ENCODE measurements at places on chromosomes 1 and 21.

- DNase-seq = no peak
Measured at GRCh38 chr1:226654668-226655055, 84.4 kb downstream of the ITPKB start.

- no peak for DNase-seq
Measured at GRCh38 chr1:200981278-200981677, 42.2 kb downstream of the KIF21B start.

- no peak for DNase-seq
Measured at GRCh38 chr1:29280409-29281131, 44.2 kb downstream of the PTPRU start.

DNA sequence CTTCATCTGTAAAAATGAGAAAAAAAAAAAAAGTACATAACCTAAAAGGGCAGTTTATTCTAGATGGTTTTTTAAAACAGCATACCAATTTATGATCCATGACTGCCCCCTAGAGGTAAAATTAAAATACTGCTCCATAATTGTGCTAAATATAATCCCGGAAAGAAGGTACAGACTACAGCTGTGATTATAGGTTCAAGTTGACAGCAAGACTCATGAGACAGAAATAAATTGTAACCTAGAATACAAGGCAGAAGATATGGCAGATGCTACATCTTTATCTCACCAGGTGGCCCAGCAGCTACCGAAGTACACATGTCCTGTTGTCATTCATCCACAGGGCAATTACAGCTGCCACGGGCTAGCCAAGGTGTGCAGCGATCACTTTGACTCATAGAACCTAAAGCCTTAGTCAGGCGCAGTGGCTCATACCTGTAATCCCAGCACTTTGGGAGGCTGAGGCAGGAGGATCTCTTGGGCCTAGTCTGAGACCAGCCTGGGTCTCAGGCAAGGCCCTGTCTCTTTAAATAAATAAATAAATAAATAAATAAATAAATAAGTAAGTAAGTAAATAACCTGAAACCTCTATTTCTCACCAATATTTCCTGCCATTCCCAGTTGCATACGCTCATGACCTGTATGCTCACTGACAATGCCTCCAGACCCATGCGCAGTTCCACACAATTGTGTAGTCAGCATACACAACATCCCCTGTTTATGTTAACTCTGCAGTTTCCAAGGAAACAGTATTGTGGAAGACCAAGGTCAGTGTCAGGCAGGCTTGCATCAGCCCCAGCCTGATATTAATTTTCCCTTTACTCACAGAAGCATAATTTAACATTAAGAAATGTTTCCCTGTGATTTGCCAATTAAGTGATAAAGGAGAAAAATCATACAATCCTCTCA lies 18.3 kb upstream of the PPIE start:
- DNase-seq = no peak

GRCh38 chr1:45243476-45244343 lies 37.3 kb upstream of the ZSWIM5 start:
- DNase-seq = no peak

DNA sequence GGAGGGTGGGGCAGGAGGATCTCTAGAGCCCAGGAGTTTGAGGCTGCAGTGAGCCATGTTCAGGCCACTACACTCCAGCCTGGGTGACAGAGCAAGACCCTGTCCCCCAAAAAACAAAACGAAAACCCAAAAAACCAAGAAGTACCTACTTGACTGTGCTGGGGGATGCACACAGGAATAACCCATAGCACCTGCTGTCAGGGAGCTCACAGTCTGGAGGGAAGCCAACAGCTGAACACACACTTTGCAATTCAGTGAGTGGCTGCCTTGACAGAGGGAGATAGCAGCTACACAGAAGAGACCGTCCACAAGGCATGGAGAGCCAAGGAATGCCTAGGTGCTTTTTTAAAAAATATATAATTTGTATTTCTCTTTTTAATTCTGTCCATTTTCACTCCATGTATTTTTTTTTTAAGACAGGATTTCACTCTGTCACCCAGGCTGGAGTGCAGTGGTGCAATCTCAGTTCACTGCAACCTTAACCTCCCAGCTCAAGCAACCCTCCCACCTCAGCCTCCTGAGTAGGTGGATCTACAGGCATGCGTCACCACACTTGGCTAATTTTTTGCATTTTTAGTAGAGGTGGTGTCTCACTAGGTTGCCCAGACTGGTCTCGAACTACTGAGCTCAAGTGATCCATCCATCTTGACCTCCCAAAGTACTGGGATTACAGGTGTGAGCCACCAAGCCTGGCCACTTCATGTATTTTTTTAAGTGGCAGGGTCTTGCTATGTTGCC lies 68.7 kb downstream of the NID1 start:
- DNase-seq = no peak

GRCh38 chr1:224565186-224565585 lies 50.9 kb upstream of the CNIH3 start:
- no peak for DNase-seq

DNA sequence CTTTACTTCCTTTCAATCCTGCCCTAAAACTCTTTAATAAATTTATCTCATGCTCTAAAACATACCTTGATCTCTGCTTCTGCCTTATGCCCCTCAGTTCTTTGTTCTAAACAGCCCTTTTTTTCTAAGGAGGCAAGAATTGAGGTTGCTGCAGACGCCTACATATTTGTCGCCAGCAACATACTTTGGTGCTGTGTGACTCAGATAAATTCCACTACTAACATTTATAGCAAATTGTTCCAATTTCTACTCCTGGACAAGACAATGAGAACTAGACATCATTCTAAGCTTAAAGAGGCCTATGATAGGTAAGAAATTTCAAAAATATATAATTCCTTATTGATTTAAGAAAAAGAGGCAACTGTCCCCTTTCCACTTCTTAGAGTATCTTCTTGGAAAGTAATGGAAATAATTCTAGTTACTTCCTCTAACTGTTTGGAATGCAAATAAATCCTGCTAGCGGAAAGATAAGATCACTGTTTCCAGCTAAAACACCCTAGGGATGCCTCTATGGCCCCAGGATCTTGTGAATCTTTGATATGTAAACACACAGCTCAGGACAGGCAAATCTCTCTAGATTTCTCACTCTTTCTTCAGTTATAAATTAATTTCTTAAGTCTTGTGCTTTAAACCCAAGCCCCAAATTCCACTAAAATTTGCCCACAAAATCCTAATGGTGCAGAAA lies 869.1 kb downstream of the KCNT2 start:
- no peak for DNase-seq

- DNase-seq = no peak
Measured at GRCh38 chr1:245835386-245835785, 671.7 kb downstream of the SMYD3 start.

GRCh38 chr1:158121604-158122254 lies 59.0 kb upstream of the CD1D start:
- no peak for DNase-seq

DNA sequence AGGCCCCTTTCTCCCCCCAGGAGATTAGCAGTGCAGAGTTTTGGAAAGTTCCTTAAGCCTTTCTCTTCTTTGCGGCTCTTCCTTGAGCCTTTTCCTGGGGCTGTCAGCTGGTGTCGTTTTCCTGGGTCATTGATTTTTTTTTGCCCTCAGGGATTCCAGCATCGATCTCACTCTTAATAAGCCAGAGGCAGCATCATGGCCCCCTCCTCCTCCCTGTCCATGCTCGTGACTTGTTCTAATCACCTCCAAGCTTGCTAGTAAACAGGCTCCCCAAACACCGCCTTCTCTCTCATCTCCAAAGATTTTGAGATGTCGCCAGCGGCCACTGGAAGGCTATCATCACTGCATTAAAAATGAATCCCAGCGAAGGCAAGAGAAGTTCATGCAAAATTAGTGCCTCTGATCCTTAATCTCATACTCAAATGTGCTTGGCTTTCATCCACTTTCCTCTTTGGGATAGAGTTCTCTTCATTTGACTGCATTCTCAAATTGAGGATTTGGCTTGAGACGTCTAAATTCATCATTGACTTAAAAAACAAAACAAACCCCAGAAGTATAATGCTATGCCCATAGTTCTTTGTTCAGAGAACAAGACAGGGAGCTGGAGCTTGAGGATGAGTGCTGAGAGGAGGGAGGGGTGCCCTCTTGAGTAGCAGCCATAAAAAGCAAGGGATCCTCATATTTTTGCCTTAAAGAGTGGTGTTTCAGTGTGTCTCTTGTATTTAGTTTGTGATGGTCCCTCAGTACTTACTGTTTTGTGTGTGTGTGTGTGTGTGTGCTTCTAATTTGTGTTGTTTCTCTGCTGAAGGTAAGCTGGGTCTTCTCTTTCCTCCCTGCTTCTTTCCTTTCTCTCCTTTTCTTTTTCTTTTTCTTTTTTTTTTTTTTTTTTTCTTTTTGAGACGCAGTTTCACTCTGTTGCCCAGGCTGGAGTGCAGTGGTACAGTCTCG lies 3.2 kb downstream of the EVA1C start:
- no peak for DNase-seq

DNA sequence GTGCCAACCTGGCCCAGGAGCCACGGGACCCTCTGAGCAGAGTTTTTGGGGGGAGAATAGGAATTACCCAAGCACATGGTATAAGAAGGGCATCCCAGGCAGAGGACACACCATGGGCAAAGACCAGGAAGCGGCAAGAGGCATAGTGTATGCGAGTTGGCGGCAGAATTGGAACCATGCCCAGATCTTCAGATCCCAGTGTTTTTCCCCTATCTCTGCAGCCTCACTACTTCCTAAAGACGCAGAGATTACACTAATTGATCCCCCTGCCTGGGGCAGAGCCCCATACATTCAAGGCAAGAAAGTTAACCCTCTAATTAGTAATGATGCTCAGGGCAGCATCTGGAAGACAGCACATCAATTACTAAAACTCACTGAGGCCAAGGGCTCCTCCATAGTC lies 48.2 kb downstream of the SYT2 start:
- DNase-seq = no peak

Measured in NCI-H1436 treated with DMSO at 0.1 percent for 48 hours (cell line).